ENCODE measurements at places on chromosomes 5 and 9. TPM values are rescaled to one million over a fixed set of nuclear protein-coding genes. Genes with fewer than 3 reads are reported as not detected.
A peak's percentile ranks its signal among the peaks of the same experiment; 100 is the strongest.

- no peak overlapping the region for H3K4me3 ChIP-seq
- H3K36me3 ChIP-seq, result peaks cover 3% of the 10 kb centered on the region
- peak; percentile 79 for DNase-seq
- H3K27me3 ChIP-seq, result peaks cover 10% of the 10 kb centered on the region
These were observed 63.0 kb upstream of the CTSL start for GRCh38 chr9:87662808-87663528.

DNA sequence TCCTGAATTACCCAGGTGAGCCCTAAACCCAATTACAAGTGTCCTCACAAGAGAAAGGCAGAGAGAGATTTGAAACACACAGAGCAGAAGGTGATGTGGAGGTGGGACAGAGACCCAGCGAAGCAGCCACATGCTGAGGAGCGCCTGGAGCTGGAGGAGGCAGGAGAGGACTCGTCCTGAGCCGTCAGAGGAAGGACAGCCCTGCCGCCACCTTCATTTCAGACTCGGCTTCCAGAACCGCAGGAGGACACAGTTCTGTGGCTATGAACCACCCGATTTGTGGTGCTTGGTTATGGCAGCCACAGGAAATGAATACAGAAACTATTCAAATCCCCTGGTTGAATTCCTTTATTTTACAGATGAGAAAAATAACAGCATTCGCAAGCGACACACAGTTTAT is 16.4 kb upstream of the FBP1 start:
- DNase-seq, result peak; percentile 10
- no peaks in the 10 kb centered on the region for H3K36me3 ChIP-seq
- H3K4me1 ChIP-seq, result peaks cover 15% of the 10 kb centered on the region
- peaks cover 4% of the 10 kb centered on the region for H3K27me3 ChIP-seq

The ISL1 gene
- not detected for total RNA-seq

- H3K27ac ChIP-seq, result no peak overlapping the region
- peak; percentile 78 for DNase-seq
- peaks cover 22% of the 10 kb centered on the region for H3K4me1 ChIP-seq
- H3K4me3 ChIP-seq, result no peak overlapping the region
- H3K36me3 ChIP-seq, result no peaks in the 10 kb centered on the region
- H3K27me3 ChIP-seq, result peaks cover 3% of the 10 kb centered on the region
These were observed 44.4 kb downstream of the SEC61B start for GRCh38 chr9:99266255-99267023.

- H3K4me1 ChIP-seq, result no peaks in the 10 kb centered on the region
- peaks cover 17% of the 10 kb centered on the region for H3K27me3 ChIP-seq
- DNase-seq, result no peak
- H3K36me3 ChIP-seq, result no peaks in the 10 kb centered on the region
- no peak overlapping the region for H3K27ac ChIP-seq
These were observed 65.0 kb upstream of the DAP start for GRCh38 chr5:10825897-10826644.

The OR13D1 gene
- not detected for total RNA-seq

The FOXD4L5 gene
- not detected for total RNA-seq

DNA sequence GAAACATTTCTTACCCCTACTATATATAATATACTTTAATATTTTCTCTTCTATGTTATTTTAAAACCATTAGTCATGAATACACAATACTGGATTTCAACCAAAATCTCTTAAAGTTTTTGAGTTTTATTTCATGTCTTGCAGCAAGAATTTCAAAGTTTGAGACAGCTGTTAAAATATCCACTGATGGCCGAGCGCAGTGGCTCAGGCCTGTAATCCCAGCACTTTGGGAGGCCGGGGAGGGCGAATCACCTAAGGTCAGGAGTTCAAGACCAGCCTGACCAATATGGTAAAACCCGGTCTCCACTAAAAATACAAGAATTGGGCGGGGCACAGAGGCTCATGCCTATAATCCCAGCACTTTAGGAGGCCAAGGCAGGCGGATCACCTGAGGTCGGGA is 59.7 kb upstream of the DAPK1 start:
- H3K4me3 ChIP-seq, result no peak overlapping the region
- H3K4me1 ChIP-seq, result no peaks in the 10 kb centered on the region
- no peaks in the 10 kb centered on the region for H3K36me3 ChIP-seq
- H3K27me3 ChIP-seq, result no peaks in the 10 kb centered on the region
- H3K27ac ChIP-seq, result no peak overlapping the region
